ENCODE measurements at places on chromosomes 11 and 22.

DNA sequence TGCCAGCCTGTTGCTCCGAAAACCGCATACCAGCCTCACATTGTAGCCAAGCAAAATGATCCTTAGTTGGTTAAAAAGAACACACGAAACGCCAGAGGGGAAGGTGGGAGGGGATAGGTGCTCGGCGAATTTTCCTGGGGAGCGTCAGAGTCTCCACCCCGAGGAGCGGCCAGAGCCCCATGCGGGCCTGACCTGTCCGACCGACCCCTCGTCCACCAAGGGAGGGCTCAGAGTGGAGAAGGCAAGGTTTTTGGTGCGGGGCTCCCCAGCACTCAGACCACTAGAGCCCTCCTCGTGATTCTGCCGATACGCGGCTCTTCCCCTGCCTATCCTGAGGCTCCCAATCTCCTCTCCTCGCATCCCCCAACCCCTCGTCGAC lies 39.6 kb downstream of the DIXDC1 start:
- no peak for DNase-seq

GRCh38 chr11:114340311-114341131 lies 44.3 kb downstream of the NNMT start:
- DNase-seq: peak; percentile 58

DNA sequence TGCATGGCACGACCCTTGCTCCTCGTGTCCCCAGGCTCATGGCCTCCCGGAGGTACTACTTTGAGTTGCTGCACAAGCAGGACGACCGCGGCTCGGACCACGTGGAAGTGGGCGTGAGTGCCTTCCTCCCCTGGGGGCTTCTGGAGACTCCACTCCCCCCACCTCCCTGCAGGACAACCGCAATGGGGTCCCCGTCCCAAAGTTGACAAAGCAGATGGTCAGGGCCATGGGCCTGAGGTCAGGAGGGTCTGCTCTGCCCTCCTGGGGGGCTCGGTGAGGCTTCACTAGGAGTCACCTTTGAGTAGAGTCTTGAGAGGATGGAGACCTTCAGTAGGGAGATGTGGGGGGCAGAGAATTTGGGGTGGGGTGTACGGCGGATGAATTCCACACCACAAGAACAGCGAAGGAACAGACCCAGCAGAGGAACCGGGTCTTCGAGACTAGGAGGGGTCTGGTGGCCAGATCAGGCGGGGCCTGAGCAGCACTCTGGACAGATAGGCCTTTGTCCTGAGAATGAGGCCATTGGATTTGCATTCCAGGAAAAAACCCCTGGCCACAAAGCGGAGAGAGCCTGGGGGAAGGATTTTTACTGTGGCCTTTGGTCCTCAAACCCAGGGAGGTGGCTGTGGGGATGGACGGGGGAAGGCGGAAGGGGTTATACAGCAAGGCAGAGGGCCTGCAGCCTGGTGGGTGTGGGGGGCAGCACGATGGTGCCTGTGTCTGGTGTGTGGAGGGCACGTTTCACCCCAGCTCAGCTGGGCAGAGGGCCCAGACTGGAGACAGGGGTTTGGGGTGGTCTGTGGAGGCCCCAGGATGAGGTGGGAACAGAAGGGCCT lies 4.6 kb downstream of the B4GALNT4 start:
- no peak for DNase-seq

GRCh38 chr11:77677138-77677537 lies 39.5 kb upstream of the CLNS1A start:
- no peak for DNase-seq

DNA sequence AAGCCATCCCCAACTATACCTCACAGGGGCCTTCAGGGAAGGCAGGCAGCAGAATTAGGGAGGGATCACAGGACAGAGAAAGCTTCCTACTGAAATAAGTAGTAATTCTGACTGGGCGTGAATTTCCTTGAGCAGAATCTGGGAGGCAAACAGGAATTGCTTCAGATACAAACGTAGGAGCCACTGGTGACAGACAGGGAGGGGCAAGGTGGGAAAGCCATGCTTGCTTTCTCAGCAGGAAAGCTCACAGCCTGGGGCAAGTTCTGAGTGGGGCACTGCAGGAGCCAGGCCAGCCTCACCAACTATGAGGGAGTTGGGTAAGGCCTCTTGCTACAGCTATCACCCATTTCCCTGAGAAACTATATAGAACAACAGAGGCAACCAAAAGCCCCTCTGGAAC lies 43.6 kb downstream of the ARHGAP32 start:
- no peak for DNase-seq

GRCh38 chr11:112837162-112837826 lies 123.9 kb upstream of the NCAM1 start:
- no peak for DNase-seq

Data from K562 (cell line).